Esophagus muscularis mucosa (tissue), 4 donors: ENCODE measurements at places on chromosomes 12 and 14. TPM values are rescaled to one million over a fixed set of nuclear protein-coding genes. Genes with fewer than 3 reads are reported as not detected.

Gene NDUFA12
- total RNA-seq, result 72.3 TPM

GRCh38 chr14:58238252-58239243 lies 6.1 kb upstream of the PSMA3 start:
- peaks cover 11% of the 10 kb centered on the region for H3K4me1 ChIP-seq
- H3K36me3 ChIP-seq, result peaks cover 8% of the 10 kb centered on the region
- peak overlapping the region; percentile 79 for H3K27ac ChIP-seq
- peak overlapping the region; percentile 67 for H3K4me3 ChIP-seq
- no peaks in the 10 kb centered on the region for H3K27me3 ChIP-seq
- DNase-seq, result no peak

GRCh38 chr14:76919431-76920330 lies 93.5 kb downstream of the LRRC74A start:
- H3K27ac ChIP-seq, result peak overlapping the region; percentile 94
- DNase-seq, result no peak
- no peaks in the 10 kb centered on the region for H3K27me3 ChIP-seq
- H3K4me3 ChIP-seq, result peak overlapping the region; percentile 4
- no peaks in the 10 kb centered on the region for H3K36me3 ChIP-seq
- H3K4me1 ChIP-seq, result peaks cover 62% of the 10 kb centered on the region

DNA sequence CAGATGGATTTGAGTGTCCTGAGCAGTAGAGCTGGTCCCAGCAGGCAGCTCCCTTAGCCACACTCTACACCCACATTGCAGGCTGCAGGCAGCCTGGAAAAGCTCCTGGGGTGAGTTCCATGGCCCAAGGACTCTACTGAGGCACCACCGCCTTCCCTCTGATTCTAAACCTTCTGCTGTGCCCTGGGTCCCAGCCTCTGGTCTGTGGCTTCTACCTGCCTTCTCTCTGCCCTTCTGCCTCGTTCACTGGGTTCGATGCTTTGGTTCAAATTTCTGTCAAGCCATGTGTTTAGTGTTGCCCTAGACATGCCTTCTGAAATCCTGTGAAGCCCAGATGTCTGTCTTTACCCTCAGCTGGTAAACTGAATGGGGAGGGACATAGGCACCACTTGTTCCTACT lies 1.5 kb upstream of the FGF6 start:
- H3K36me3 ChIP-seq, result no peaks in the 10 kb centered on the region
- no peaks in the 10 kb centered on the region for H3K4me1 ChIP-seq
- no peak overlapping the region for H3K4me3 ChIP-seq
- peaks cover under 1% of the 10 kb centered on the region for H3K27me3 ChIP-seq
- DNase-seq, result peak; percentile 72
- no peak overlapping the region for H3K27ac ChIP-seq

Gene PLCZ1
- total RNA-seq, result not detected

DNA sequence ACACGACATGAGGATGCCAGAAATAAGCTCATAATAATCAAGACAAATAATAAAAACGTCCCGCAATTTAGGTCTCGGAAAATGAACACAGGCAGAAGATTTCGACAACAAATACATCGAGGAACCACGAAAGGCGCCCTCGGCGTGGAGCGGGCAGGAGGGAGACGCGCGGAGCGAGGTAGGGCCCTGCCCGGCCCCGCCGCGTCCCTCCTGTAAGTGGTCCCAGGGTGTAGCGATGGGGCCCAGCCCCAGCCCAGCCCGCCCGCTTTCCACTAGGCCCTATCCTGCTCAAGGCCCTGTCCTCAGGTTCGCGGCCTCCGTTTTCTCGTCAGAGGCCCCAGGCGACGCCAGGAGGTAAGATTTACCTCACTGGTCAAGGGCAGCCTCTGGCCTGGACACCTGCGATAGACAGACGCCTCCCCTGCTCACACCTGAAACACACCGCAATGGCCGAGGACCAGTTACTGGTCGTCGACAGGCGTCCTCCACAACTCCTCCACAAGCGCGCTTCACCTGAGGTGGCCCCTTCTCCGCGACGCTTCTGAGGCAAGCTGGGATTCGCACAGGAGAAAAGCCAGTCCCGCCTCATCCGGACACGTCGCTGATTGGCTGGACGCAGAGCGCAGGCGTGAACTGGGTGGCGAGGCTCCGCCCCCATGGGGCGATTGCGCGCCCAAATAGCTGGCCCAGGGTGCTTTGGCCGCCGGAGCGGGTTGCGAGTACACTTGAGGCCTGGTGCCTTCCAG lies at the start of gene SYCP3:
Gene SYCP3 (minus strand): TSS at position 543 of the 746 bp plus-strand sequence. CDS start 1,527 bp downstream, outside the sequence.
- no peaks in the 10 kb centered on the region for H3K27me3 ChIP-seq
- no peak within 1 kb of the TSS for H3K4me3 ChIP-seq
- DNase-seq, result no peak
- H3K27ac ChIP-seq, result no peak within 1 kb of the TSS

DNA sequence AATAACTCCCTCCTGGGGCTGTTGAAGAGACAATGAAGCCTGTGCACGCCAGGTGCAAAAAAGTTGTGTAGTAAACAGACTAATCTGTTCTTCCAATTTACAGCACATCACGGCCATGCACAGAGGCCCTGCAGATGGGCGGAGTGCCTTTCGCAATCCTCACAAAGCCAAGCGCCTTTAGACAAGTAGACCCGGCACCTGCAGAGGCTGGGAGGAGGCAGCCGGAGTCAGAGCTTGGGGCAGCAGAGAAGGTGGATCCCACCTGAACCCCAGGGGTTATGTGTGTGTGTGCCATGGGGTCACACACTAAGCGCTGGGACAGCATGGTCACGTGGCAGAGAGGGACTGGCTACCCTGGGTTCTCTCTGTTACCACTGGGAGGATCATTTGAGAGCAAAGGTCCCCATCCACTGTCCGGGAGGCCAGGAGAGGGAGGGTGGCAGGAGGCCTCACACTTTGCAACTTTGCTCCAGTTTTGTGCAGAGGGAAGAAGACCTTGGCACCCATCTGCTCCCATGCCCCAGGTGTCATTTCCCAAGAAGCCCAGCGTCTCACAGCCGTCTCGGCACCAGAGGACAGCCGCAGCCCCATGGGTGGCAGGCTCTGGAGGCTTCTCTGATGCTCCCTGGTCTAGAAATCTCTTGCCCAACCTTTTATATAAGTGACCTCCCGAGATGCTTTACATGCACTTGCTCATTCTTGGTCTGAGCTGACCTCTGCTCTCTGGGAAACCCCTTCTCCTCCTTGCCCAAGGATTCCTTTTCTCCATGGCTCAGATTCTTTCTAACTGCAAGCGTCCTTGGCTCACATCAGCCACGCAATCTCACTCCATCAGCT lies 80.0 kb upstream of the DICER1 start:
- no peak overlapping the region for H3K27ac ChIP-seq
- no peaks in the 10 kb centered on the region for H3K27me3 ChIP-seq
- H3K36me3 ChIP-seq, result no peaks in the 10 kb centered on the region
- no peak overlapping the region for H3K4me3 ChIP-seq

DNA sequence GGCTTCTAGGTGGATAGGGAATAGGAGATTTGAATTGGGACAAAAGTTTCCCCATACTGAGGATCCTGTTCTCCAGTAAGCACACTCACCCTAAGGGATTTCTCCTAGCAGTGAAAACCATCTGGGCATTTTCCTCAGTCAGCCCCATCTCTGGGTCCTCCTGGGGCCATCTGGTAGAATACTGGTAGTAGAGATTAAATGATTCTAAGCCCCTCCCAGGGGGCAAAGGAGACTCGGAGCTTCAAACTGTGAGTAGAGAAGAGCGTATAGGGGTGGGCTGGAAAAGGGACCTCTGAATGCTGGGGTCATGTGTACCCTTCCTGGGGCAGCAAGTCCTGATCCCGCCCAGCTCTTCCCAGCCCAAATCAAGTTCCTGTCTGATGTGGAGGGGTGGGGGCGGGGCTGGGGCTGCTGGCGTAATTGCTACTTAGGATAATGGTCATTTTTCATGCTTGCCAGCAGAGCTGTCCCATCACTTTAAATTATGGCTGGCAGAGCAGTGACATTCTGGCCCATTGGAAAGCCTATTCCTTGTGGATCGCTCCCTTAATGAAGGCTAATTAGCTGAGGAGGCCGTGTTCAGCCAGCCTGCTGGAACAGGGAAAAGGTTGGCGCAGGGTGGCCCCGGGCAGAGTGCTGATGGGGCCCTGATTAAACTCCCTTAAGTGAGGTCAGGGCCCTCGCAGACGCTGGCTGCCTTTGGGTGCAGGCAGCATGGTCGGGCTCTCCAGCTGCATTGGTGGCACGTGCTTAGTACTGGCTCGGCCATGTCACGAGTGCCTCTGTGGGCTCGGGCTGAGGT lies 127.8 kb downstream of the TSPAN9 start:
- no peaks in the 10 kb centered on the region for H3K36me3 ChIP-seq
- no peak overlapping the region for H3K27ac ChIP-seq
- H3K27me3 ChIP-seq, result peaks cover 10% of the 10 kb centered on the region
- no peak overlapping the region for H3K4me3 ChIP-seq
- H3K4me1 ChIP-seq, result peaks cover 60% of the 10 kb centered on the region

DNA sequence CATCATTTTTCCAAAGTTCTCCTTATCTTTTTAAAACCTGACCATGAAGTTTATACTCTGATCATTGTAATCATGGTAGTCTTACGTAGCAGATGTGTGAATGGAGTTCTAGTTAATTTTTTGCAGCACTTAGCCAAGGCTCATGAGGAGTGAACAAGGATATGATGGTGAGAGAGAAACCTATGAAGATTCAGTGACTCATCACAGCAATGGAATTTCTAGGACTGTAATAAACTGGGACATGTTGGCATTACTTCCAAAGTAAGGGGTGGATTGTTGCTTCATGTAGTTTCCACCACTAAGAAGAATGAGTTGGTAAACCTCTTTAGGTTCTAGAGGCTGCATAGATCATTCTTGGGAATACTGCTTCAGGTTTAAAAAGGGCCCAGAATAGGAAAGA lies 102.7 kb downstream of the LRRIQ1 start:
- no peaks in the 10 kb centered on the region for H3K27me3 ChIP-seq
- no peaks in the 10 kb centered on the region for H3K4me1 ChIP-seq
- no peaks in the 10 kb centered on the region for H3K36me3 ChIP-seq
- H3K27ac ChIP-seq, result no peak overlapping the region
- no peak for DNase-seq
- no peak overlapping the region for H3K4me3 ChIP-seq

Gene TDRD9
- 2.0 TPM for total RNA-seq

- no peaks in the 10 kb centered on the region for H3K36me3 ChIP-seq
- no peaks in the 10 kb centered on the region for H3K27me3 ChIP-seq
- H3K4me1 ChIP-seq, result peaks cover under 1% of the 10 kb centered on the region
- H3K4me3 ChIP-seq, result no peak overlapping the region
Measured at GRCh38 chr12:4786795-4787194, 66.6 kb downstream of the GALNT8 start.

Gene OR11G2
- total RNA-seq, result not detected

DNA sequence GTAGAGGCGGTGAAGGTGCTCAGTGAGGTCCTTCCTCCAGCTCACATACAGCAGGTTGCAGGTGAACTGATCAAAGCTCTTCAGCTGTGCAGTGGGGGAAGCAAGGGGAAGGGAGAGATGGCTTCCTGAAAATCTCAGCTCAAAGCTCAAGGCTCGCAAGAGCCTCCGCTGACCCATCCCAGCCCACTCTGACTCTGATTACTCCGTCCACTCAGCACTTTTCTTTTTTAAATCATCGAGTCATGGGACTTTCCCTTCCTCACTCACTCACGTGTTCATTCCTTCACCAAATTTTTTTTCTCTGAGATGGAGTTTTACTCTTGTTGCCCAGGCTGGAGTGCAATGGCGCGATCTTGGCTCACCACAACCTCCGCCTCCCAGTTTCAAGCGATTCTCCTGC lies 4.7 kb downstream of the ABCD4 start:
- H3K36me3 ChIP-seq, result peaks cover 54% of the 10 kb centered on the region
- no peak overlapping the region for H3K27ac ChIP-seq
- no peak for DNase-seq
- peaks cover 19% of the 10 kb centered on the region for H3K4me1 ChIP-seq
- H3K27me3 ChIP-seq, result no peaks in the 10 kb centered on the region

GRCh38 chr12:38373784-38374183 lies 57.2 kb downstream of the ALG10B start:
- H3K4me3 ChIP-seq, result no peak overlapping the region
- no peak for DNase-seq
- no peaks in the 10 kb centered on the region for H3K27me3 ChIP-seq
